ENCODE measurements at places on chromosomes 4 and X. TPM values are rescaled to one million over a fixed set of nuclear protein-coding genes. Genes with fewer than 3 reads are reported as not detected.

SPANXD gene
- not detected for polyA plus RNA-seq

RAB40AL gene
- not detected for polyA plus RNA-seq

TAF7L gene
- polyA plus RNA-seq = 0.15 TPM

ENPP6 gene
- 11.6 TPM for polyA plus RNA-seq

AFM gene
- polyA plus RNA-seq = not detected

HELT gene
- polyA plus RNA-seq = not detected

HSFX1 gene
- 2.1 TPM for polyA plus RNA-seq

CENPVL1 gene
- not detected for polyA plus RNA-seq

FAM133A gene
- polyA plus RNA-seq = 0.18 TPM

DNA sequence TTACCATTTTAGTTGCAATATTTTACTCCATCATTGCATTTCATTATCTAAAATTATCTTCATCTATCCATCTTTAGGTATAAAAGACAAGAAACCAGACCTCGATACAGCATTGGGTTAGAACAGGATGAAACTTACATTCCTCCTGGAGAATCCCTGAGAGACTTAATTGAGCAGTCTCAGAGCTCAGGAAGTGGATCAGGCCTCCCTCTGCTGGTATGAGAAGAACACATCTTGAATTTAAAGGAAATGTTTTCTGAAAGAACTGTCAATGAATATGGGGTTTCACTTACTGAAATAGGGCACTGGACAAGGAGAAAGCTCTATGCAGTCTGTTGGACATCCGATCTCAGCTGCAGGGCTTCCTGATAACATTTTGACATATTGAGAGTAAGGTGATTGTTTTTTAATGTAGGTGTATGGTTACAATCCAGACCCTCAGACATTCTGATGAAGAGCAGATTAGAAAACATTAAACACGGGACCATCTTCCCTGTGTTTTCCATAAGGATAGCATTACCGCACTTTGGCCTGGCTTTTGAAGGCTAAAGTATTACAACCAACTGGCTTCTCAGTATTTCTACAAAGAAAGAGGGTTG lies 367.2 kb downstream of the BMPR1B start:
- DNase-seq = peak; percentile 51

- DNase-seq = no peak
These were observed 365.9 kb downstream of the CXXC4 start for GRCh38 chr4:104128850-104129213.

GRCh38 chr4:88738180-88738579 lies 40.6 kb upstream of the NAP1L5 start:
- DNase-seq = no peak

- DNase-seq = no peak
These were observed 25.8 kb downstream of the RGS12 start for GRCh38 chr4:3318561-3319021.

DNA sequence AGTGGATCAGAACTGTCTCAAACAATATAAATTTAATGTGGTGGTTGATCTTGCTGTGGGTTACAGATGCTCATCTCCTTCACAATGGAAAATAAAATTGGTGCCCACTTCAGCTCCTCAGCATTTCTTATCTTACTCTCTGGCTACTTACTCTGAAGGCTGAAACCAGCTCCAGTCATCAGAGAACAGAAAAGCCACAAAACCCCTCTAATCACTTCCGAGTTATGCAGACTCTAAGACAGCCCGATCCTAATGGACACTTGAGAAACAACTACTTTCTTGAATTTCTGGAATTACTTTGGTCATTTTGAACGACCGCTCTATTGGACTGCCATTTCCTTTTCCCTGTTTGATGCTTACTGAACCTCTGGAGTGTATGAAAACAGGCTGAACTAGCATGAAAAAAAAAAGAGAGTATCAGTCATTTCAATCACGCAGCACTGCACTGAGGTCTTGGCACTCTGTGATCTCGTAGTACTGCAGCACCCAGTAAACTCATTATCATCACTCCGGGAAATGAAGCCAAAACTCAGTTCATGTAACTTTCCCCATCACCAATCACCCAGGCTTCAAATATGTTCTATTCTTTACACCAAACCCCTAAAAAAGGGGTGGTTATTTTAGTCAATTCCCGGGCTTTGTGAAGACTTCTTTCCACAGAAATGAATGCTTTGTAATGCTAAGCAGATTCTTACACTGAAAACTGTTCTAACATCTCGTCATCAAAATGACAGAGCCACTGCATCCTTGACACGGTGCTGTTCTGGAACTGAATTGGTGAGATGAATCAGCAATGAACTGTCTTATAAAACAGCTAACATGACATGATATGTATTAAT lies 54.5 kb downstream of the TSPAN5 start:
- DNase-seq = no peak

- DNase-seq = peak; percentile 81
These were observed 219.2 kb upstream of the FAT1 start for GRCh38 chr4:186942758-186943377.
